ENCODE measurements at places on chromosomes 4 and X.

- DNase-seq, result no peak
These were observed 29.7 kb upstream of the LCORL start for GRCh38 chr4:18051281-18051680.

DNA sequence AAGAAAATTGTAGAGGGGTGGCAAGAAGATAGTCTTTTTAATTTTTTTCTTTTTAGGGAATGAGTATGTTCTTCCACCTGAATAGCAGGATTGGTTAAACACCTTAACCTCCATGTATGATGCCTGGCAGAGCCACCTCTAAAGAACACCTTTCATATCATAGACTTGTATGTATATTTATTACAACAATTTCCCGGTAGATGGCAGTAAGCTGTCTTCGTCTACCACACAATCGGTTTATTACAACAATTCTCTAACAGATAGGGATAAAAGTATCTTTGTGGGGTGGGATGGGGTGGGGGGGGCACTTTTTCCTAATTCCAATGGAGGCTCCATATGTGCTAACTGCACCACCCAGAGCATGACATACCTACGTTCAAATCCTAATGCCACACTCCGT is 255.5 kb downstream of the LDB2 start:
- no peak for DNase-seq

DNA sequence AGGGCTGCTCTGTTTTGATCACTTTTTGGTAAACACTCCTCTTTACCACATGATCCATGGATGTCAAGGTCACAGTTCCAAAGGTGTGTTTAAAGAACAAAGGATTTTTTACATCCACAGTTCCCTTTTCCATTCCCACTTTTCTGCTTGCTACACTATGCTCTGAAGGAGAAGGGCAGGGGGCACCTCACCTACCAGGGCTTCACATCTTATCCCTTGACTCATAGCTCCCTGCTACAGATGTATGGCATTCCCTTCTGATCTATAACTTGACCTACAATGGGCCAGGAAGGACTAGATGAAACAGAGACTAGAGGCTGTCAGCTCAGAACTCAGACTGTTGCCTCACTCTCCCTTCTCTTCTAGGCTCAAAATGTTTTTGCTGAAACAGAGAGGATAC is 233.1 kb upstream of the RPS6KA3 start:
- DNase-seq, result no peak

DNA sequence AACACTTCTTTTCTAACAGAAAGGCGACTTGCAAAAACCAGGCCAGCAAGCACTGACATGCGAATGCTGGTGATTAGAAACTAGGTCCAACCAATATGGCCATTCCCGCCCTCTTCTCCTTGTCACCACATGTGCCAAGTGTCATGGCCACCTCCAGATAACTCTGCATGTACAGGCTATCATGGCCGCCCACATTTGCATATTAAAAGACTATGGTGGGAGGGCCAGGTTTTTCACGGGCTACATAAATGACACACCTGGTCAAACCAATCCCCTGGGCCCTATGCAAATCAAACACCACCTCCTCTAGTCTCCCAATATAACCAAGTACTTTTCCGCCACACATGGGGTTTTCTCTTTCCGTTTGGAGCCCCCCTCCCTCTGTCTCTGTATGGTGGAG is 40.1 kb downstream of the NUDT11 start:
- DNase-seq, result no peak

- DNase-seq, result no peak
These were observed 548 bp downstream of the TMEM164 start for GRCh38 chrX:110003167-110004156.

GRCh38 chr4:152940461-152940860 is 4.3 kb downstream of the FHDC1 start:
- no peak for DNase-seq

- no peak for DNase-seq
These were observed 12.1 kb downstream of the LETM1 start for GRCh38 chr4:1843852-1844251.

DNA sequence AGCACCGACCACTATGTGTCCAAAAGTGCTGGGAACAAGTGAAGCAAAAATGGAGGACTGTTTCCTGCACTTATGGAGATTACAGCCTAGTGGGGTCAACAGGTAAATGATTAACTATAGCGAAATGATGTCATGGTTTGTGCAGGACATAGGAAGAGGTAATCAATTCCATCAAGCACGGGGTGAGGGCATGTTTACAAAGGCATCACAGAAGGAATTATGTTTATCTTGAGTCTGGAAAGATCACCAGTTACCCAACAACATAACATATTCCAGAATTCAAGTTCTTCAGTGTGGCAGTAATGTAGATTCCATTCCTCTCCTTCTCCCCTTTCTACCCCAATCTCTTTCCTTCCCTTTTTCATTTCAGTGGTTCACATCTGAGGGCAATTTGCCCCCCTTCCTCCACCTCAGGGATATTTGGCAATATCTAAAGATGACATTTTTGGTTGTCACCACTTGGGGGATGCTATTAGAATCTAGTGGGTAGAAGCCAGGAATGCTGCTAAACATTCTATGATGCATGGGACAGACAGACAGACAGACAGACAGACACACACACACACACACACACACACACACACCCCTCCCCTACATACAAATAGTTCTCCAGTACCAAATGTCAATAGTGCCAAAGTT is 24.1 kb downstream of the FAM47E start:
- no peak for DNase-seq

- DNase-seq, result no peak
These were observed 63.1 kb downstream of the ACOX3 start for GRCh38 chr4:8377103-8378075.

DNA sequence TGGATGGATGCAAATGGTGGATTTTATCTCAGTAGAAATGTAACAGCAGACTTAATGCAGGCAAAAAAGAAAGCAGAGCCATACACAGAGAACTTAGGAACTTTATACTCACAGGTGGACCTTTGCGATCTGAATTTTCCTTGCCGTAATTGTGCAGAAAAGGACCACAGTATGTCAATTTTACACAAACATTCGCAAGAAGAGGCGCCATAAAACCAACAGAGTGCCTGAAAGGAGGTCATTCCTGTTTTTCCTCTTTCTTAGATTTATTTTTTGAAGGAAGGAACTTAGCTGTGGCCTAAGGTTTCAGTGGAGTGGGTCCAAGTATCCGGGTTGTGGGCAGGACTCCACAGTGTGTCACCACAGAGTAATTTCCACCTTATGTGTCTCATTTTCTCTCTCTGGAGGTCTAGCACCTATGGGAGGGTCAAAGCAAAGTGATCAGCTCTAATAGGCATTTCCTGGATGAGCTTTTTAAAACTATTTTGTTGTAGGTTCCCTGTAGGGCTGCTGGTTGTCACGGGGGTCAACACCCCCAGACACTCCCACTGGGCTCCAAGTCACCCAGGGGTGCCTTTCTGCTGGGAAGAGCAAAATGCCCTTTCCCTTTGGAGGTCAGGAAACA is 24.7 kb upstream of the PBDC1 start:
- no peak for DNase-seq

GRCh38 chr4:38800366-38800765 is 4.2 kb downstream of the TLR1 start:
- DNase-seq, result no peak

DNA sequence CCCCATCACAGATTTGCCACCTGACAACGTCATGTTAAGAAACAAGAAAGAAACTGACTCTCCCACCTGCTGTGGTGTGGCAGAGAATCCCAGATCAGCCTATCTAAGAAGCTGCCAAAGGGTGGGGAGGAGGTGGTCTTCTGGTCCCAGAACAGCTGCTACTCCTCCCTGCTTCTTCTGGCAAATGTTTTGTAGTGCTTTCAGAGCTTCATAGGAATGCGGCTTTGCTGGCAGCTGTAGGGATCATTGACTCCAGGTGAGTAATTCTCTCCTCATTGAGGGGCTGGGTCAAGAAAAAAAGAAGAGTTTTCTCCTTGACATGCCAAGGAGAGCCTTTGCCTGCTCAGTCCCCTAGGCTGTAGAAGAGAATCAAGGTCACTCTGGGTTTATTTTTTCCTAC is 23.3 kb downstream of the NRK start:
- DNase-seq, result no peak

DNA sequence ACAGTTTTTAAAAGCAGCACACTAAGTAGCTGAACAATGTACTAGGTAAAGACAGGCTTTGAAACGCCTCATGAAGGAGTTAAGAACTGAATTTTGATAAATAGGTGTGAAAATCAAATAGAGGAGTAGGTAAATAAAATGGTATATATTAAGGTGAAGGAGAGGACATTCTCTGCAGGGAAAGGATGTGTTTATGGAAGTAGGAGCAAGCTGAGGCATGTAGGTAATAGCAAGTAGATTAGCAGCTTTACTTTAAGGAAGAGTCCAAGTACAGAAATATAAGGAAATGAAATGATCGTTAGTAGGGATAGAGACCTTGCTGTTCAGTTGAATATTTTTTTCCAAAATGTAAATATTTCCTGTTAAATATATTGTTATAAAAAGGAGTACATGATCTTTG is 12.5 kb downstream of the METAP1 start:
- no peak for DNase-seq

DNA sequence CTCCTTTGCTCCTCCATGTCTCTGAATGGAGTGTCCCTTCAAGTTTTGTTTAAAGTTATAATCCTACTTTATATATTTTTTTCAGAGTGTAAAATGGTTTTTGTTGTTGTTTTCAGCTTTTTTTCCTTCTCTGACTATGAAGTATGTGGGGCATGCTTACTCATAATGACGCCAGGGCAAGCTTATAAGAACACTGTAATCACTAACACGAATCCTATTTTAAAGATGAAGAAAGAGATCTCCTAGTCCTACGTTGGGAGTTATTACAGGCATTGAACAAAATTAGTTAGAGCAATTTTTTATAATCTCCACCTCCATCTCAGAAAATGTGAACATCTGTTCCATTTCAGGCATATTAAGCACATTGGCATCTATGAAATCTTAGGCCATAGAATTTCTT is 268.1 kb upstream of the MAGEB2 start:
- DNase-seq, result no peak

GRCh38 chrX:10756441-10756840 is 136.1 kb upstream of the MID1 start:
- DNase-seq, result no peak

- DNase-seq, result no peak
These were observed 571.1 kb downstream of the PCDH7 start for GRCh38 chr4:31291238-31291637.

DNA sequence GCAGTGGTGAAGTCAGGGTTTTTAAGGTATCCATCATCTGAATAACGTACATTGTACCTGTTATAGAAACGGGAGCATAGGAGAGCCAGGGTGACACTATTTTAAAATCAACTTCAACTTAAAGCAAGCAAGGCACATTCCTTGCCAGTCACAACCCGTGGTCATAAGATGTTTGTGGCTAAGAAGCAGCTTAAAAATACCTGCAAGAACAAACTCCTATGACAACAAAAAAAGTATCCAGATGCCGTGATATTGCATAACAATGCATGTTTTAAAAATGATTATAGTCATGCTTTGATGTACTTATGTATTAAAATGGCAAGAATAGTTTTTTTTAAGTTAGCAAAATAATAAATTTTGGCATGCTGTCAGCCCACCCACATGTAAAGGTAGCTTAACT is 16.5 kb upstream of the SYNPO2 start:
- DNase-seq, result no peak

DNA sequence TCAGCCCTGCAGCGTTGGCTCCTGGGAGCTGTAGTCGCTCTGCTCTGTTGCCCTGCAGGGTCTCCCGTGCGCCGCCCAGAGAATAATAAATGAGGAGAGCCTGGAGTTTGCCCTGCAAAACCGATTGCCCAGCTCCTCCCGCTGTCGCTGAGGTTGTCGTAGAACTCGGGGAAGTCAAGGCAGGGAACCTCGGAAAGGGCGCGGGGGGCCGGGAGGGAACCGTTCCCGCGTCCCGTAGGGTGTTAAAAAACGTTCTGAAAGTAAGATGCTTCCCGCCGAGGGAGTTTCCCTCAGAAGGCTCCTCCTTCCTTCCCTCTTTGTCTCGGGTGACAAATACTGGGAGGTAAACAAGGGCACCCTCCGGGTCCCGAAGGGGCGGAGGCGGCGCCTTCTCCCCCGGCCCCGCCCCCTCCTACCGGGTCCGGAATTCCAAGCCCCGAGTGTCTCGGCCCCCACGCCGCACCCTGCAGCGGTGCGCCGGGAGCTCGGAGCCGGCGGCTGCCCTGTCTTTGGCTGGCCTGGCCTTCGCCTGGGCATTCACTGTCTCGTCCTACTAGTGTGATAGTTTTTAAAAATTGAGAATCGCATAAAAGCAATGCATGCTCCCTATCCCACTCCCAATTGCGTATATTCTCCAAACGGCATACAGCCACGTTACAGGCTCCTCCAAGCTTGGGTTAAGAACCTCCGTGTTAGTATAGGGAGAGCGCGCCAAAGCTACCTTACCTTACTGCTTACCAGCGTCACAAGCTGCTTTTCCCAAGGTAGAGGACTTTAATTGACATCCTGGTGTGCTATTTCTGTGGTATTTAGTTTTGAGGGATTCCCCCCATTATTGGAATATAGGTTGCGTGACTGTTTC is 964 bp upstream of the HMGB2 start:
- no peak for DNase-seq

DNA sequence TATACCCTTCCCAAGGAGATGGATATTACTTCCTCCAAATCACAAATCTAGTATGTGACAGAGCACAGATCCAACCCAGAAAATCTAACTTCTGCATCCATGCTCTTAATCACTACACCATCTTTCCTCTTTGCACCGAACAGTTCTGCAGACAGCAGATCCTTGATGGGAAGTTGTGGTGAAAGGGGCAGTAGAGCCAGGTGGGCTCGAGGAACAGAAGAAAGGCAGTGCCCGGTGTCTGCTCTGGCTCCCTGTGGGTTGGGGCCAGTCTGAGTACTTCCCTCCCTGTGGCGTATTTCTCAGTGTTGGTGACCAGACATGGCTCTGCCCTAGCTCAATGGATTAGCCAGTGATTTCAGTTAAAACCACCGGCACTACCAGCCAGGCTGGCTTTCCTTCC is 15.3 kb downstream of the HOPX start:
- DNase-seq, result no peak

DNA sequence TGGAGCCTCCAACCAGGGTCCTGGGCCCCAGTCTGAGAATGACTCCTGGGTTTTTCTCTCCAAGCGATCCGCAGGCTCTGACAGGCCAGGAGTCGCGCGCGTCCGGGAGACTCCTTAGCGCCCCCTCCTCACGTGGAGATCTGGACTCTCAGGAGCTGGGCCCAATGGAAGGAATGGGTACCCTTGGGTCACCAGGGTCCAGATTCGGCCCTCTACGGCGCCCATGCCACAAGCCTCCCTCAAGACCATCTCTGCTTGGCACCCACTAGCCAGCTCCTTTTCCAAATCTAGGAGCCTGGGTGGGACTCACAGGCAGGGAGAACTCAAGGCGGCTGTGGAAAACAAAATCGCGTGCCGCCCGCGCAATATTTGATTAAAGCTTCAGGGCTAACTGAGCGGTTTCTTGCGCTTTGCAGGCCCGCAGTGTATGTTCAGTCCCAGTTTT is 7.1 kb downstream of the HAND2 start:
- DNase-seq, result no peak

- no peak for DNase-seq
These were observed 122.1 kb downstream of the AFF1 start for GRCh38 chr4:87056881-87057280.

GRCh38 chrX:129360175-129360574 is 163.1 kb downstream of the SMARCA1 start:
- no peak for DNase-seq

- no peak for DNase-seq
These were observed 78.1 kb upstream of the PLAC8 start for GRCh38 chr4:83192634-83193033.

Measured in stimulated activated CD8-positive, alpha-beta memory T cell treated with anti-CD3 and anti-CD28 coated beads, Interleukin-15, amount 100 ng/mL, for 1 hour (primary cell).